Activated naive CD8-positive, alpha-beta T cell treated with anti-CD3 and anti-CD28 coated beads, Interleukin-2, amount 50 U/mL, for 24 hours (primary cell): ENCODE measurements at places on chromosomes 1 and 21.
A peak's percentile ranks its signal among the peaks of the same experiment; 100 is the strongest.

GRCh38 chr21:45019076-45019886 is 55.1 kb upstream of the ADARB1 start:
- no peak for DNase-seq

- DNase-seq: no peak
Observed at GRCh38 chr1:227317011-227317451, 1.3 kb downstream of the CDC42BPA start.

DNA sequence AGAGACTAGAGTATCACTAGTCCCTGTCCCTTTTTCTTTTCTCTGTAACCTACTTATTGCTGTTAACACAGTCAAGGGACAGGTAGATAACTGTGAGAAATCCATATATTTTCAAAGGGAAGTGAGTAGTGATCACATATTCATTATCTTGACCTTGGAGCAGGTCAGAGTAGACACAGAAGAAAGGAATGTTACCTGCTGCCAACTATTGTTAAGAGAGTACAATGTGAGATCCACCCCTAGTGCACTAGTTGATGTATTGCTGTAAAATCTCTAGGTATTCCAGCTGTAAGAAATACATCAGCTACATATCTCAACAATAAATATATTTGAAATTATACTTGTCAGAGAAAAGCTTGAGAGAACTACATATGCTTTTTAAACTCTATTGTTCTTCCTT is 68.7 kb upstream of the ADGRL2 start:
- DNase-seq: no peak

DNA sequence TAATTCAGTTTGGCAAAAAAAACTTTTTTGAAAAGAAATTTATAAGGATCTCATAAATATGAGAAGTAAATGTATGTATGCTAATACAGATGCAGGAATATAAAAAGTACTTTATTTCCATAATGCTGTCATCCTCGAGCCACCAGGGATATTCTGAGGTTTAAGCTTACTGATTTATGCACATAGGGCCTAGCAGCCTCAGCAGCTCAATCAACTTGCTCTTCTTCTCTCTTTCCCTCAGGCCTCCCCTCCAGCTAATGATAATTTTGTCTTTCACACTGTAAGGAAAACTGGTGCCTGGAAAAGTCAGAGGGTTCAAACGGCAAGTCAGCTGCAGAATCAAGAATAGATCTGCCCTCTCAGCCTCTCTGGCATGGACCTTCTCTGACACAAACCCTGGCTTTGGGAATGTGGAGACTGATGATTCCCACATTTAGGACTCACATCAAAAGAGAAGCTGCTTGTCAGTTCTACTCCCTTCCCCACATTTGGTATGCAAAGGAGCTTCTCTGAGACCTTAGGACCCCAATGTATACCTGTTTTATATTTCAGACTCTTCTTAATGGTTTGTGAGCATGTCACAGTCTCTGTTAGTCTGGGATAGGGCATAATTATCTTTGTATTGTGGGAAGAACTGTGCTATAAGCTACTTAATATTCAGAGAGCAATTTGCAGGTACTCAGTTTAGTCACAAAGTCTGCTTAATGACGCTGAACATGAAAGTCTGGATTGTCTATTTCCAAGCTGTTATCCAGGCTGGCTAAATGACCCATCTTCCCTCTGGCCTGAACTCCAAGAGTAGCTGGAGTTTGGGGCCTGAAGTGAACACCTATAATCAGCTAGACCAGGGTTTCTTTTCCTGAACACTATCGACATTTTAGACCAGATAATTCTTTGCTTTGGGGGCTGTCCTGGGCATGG is 52.1 kb upstream of the DIPK1A start:
- DNase-seq: no peak

DNA sequence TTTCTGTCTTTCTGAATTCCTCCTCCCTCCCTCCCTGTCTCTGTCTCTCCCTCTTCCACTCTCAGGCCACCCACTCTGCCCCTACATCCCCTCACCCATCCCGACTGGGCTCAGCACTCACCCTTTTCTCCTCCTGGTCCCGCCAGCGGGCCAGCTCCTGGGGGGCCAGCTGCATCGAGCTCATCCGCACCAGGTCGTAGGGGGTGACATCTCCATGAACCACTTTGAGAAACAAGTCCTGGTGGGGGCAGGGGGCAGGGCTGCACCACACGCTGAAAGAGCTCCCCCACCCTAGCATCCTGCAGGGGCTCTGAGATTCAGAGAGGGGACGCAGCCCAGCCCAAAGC is 17.8 kb downstream of the SPOCD1 start:
- no peak for DNase-seq

DNA sequence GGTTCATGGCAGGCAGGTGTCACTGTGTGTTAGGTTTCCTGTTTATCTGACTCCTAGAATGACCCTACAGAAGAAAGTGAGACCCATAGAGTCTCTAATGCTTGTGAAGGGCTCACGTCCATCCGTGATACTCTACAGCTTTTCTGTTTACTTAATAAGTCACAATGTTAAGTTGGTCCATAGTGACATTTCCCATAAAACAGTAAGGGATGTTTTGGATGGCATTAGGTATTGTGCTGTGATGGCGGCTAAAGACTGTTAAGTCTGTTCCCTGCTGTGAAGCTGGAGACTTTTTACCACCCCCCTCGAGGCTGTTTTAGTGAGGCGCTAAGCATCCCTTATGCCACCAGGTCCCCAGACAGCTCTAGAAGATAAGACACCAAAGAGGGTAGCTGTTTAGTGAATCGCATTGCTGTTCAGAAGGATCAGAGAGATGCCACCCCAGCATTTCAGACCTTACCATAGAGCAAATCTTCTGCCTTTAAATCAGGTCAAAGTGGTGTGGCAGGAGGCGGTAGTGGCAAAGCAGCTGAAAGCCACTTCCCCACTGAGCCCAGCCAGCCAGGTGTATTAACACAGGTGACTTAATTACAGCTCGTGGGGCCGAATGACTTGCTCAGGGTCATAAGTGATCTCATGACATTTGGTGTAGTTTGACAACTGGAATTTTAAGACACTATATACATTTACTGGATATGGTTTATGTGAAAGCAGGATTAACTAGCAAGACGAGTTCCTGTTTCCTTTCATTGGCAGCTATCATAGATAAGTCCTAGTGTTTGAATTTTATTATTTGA is 25.0 kb downstream of the SLC37A1 start:
- DNase-seq: no peak

- DNase-seq: no peak
Observed at GRCh38 chr1:234629026-234629425, 19.0 kb upstream of the IRF2BP2 start.

DNA sequence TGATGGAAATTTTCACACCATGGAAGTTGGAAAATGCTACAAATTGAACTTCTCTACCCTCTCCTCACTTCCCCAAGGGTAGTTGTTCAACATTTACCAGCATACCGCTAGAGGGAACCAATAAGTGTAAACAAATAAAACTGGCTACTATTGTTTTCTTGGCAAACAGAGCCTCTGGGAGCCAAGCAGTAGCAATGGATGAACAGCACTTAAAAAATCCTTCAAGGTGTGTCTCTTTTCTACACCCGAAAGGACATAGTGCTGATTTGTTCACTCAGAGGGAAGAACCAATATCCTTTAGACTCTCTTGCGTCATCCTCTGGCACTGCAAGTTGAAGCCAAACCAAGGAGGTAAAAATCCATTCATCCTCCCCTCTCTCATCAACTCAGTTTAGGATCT is 161.5 kb downstream of the TBX15 start:
- DNase-seq: no peak

DNA sequence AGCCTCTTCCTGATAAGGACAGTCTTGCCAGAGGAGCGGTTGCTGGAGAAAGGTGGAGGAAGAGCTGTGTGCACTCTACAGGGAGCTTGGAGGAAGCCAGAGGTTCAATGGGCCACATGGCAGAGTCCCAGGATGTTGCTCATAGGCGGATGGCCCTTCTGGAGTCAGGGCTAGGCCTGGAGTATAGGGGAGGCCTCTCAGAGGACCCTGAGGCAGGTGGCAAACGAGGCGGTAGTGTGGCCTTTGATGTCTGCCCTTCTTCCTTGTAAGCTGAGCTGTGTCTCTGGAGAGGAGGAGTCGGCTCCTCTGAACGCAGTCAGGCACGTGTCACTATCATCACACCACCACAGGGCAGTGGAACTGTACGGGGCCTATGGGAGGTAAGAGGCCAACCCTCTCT is 8.6 kb downstream of the PKP1 start:
- DNase-seq: no peak

DNA sequence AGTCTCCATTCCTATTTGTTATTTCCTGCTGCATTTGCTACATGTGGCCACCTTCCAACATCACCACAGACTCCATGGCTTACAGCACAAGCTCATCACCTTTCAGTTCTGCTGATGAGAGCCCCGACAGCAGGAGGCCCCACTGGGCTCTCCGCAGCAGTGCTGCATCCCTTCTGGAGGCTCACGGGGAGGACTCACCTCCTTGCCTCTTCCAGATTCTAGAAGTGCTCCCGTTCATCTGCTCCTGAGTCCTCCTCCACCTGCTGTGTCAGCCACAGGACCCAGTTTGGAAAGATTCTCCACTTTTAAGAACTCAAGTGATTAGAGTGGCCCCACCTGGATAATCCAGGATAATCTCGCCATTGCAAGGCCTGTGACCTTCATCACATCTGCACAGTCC is 167.6 kb downstream of the PCBP3 start:
- no peak for DNase-seq

- DNase-seq: peak; percentile 87
Observed at GRCh38 chr1:203289281-203289981, 15.9 kb upstream of the BTG2 start.

DNA sequence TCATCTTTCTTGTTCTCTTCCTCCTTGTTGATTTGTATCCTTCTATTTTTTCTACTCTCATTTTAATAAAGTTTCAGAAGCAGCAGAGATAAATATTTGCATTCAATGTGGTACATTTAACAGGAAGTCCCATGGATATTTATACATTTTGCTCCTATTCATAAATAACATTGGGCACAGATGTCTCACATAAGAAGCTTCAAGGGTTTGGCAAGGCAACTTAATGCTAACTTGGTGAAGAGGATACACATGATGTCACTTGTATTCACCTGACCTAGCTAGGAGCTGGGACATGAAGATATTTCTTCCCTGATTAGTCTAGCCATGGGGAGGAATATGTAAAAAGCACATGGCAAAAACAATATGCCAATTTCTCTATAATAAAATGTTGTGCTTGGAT is 65.1 kb upstream of the DUSP10 start:
- no peak for DNase-seq

- DNase-seq: no peak
Observed at GRCh38 chr1:85137660-85138059, 63.2 kb downstream of the SYDE2 start.

GRCh38 chr21:16199539-16199938 is 469.8 kb downstream of the USP25 start:
- DNase-seq: no peak

GRCh38 chr1:204072931-204073836 is at the start of gene SOX13:
SOX13 (plus strand) TSS chr1:204073115; CDS start chr1:204112916, 39,801 bp downstream.
- DNase-seq: peak; percentile 19

DNA sequence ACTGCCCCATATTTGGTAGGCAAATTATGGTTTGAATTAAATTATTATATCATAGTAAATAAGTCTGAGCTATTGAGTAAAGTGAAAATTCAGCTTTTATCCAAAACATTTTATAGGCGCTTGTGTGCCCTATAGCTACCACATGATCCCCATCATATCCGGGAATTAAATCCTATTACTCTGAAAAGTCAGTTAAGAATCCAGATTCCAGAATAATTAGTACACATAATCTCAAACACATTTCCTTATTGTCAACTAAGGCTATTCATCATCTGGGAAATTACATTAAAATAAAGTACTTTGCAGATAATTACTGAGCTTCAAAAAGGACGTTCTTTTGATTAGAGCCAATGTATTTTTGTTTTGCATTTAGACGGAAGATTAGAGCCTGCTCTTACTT is 72.3 kb downstream of the CTH start:
- DNase-seq: no peak

DNA sequence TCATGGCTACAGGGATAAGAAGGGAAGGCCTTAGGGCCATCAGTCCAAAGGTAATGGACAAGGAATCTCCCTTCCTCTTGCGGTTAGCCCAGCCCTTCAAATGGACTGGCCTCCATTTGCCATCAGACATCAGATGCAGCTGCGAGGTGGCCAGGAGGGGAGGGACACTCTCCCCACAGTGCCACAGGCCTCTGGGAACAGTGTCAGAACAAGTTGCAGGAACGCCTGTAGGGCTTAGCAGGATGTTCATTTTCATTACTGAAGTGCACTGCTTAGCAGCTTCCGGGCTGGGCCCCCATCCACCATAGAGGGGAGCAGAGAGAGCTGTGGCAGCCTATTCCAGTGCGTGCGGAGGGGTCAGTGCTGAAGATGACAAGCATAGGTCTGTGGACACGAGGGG is 127.5 kb downstream of the GALNT2 start:
- no peak for DNase-seq

DNA sequence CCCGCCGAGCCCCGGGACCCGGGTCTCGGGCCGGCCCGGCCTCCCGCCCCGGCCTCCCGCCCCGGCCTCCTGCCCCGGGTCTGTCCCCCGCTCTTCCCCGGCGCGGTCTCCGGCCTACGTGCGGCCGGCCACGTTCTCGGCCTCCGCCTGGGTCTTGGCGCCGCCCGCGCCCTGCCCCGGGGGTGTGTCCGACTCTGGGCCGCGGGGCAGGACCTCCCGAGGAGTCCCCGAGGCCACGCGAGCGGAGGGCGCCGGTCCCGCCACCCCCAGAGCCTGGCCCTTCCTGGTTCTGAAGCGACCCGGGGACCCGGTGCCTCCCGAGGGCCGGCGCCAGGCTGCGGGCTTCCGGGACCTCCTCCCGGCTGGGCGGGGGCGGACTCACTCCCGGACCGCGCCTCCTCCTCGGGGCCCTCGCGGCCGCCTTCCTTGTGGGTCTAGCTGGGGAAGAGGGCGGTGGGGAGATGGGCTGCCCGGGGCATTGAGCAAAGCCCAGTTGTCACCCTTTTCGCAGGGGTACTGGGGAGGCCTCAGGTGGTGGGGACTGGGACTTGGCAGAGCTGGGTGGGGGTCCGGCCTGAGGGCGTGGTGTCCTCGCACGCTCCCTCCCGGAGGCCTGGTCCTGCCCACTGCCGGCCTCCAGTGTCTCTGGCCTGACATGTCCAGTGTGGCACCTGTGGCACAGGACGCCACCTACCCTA is 558 bp downstream of the PFKL start:
- DNase-seq: peak; percentile 74

- no peak for DNase-seq
Observed at GRCh38 chr1:206002160-206002559, 1.0 kb downstream of the RAB7B start.

GRCh38 chr21:17548262-17548661 is 35.4 kb downstream of the CXADR start:
- no peak for DNase-seq

GRCh38 chr21:30994932-30995331 is 43.3 kb downstream of the KRTAP19-8 start:
- no peak for DNase-seq
